ENCODE measurements at places on chromosomes 5 and 9.

DNA sequence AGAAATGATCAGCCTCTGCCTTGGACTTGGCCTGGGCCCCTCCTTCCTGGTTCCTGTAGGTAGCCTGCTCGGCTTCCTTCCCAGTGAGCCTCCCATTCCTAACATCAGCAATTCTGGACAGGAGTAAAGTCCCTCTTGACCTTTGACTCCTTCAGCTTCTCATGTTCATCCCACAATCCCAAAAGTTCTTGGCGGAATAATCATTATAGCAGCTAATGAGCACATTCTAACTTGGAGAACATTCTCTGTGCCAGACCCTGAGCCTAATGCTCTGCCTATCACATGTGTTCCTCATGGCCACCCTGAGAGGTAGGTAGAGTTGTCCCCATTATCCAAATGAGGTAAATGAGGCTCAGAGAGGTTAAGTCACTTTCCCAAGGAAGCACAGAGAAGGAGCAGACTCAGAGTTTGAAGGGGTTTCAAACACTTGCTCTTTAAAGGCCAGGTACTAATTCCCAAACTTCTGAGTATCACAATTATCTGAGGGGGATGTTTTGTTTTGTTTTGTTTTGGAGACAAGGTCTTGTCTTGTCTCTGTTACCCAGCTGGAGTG is 21.2 kb downstream of the SWI5 start:
- no peak for DNase-seq

- no peak for DNase-seq
Observed at GRCh38 chr5:170619869-170620268, 116.0 kb downstream of the KCNIP1 start.

DNA sequence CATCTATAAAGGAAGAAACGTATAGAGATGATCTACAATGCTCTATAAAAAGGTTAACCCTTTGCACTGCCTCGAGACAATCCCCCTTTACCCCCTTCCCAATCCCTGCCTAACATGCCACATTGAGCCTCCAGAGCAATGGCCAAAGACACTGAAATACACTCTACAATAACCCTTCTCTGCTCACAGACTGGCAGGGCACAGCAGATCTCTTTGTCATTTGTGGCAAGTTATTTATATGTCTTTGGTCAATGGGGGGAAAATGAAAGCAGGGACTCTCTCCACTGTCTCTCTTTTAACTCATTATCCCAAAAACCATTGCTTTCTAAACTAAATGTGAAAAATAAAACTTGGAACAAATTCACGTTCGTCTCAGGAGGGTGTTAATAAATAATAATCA is 51.7 kb downstream of the PTCH1 start:
- no peak for DNase-seq

DNA sequence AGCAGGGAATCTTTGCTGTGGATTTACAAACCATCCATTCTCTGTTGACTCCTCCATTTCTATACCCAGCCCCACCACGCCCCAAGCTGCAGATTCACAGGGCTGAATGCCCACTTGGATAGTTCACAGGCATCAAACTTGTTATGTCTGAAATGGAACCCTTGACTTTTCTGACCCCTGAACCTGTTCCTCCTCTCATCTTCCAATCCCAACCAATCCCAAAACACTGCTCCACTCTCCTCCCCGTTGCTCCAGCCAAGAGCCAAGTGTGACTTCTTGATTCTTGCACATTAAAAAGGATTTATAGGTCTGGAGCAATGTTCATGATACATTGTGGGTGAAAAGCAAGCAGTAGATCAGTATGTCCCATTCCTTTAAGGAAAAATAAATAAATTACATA is 145.6 kb downstream of the DAB2IP start:
- DNase-seq = no peak

- no peak for DNase-seq
Observed at GRCh38 chr9:35675204-35675603, 1.5 kb downstream of the CA9 start.

GRCh38 chr5:159735749-159736660 is 180.3 kb upstream of the ADRA1B start:
- no peak for DNase-seq

GRCh38 chr9:37425298-37425752 is 2.8 kb downstream of the GRHPR start:
- DNase-seq = no peak

GRCh38 chr5:180353048-180353979 is at the start of gene GFPT2:
Gene GFPT2, minus strand, starts transcription at chr5:180353336. Its CDS starts 119 bp downstream, at chr5:180353217.
- no peak for DNase-seq

DNA sequence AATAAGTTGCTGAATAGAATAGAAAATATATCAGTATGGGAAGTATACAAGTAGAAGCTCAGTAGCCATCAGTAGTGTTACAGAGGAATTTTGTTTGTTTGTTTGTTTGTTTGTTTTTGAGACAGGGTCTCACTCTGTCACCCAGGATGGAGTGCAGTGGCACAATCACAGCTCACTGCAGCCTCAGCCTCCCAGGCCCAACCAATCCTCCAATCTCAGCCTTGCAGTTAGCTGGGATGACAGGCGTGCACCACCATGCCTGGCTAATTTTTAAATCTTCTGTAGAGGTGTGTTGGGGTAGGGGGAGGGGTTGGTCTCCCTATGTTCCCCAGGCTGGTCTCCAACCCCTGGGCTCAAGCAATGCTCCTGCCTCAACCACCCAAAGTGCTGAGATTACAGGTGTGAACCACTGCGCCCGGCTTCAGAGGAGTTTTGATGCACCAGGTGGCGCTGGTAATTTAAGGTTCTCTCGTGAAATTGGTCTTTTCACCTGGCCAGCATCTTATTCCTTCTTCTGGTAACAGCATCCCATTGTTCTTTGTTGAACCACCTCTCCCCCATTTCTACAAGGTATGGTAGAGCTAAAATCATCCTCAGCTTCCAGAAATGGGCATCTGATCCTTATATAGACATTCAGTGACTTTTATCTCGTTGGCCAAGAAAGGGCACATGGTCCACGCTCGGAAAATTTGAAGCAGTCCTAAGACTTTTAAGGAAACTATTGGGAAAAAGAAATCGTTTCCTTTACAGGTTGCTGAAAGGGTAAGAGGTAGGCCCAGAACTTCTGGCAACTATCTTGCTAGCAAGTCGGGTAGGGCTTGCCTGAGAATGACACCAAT is 157.1 kb downstream of the ARRDC3 start:
- no peak for DNase-seq

GRCh38 chr5:107477492-107477891 is 193.2 kb downstream of the EFNA5 start:
- no peak for DNase-seq

DNA sequence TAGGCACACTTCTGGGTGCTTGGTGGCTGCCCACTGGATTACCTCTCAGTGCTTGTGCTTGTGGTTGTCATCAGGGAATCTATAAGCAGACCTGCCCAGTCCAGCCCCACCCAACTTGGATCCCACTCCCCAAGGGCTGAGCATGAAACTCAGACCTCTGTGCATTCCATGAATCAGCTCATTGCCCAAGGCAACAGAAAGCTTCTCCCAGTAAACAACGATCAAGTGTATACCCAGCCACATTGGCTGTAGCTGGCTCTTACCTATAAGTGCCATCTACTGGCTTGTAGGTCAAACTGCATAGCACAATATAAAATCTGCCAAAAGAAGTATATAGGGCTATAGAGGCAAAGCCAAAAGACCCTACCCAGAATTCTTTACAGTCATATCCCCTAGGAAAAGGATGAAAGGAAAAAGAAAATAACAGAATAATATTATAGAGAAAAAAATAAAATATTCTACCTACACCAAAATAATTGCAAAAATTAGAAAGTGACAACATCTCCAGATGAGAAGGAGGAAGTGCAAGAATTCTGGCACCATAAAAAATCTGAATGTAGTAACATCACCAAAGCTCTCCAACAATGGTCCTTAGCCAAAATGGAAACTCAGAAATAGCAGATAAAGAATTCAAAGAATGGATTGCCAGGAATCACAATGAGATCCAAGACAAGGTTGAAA is 321.0 kb upstream of the TRPC7 start:
- DNase-seq = no peak

- DNase-seq = no peak
Observed at GRCh38 chr5:138635265-138635664, 60.1 kb upstream of the HSPA9 start.

DNA sequence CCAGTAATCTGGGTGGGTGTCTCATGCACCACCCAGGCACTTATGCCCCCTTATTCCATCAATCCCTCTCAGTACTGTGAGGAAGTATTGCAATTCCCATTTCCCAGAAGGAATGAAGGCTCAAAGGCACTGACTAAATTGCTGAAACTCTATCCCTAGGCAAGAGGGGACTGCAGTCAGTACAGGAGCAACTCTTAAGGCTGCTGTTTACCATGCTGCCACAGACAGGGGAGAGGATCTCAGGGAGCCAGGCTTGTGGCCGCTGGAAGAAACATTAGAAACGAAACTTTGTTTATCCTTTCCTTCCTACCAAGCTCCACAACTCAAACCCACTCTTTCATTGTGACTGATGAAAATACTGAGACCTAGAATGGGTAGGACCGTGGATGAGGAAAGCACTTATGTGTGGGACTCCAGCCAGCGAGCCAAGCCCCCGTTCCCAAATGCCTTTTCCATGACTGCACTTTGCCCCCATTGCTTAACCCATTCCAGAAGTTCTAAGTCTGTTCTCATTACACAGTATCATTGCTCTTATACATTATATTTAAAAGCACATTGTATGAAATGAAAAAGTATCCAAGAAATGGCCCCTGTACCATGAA is 54.3 kb downstream of the TLE1 start:
- DNase-seq = no peak

DNA sequence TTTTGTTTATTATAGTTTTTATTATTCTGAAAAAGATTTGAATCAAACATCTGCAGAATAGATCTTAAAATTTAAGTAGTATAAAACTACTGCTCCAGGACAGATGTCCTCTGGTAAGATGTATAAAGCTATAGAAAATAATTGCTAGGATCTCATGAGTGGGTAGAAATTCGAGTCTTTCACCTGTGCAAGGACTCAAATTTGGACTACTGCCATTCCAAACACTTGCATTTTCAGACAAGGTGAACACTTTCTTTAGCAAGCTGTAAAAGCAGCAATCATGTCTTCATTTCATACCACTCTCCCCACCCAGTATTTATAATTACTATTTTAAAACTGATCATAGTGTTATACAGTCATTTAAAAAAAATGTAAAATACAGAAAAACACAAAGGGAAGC is 20.7 kb downstream of the SKP2 start:
- no peak for DNase-seq

GRCh38 chr9:133845440-133845839 is 107.3 kb upstream of the SARDH start:
- DNase-seq = no peak

DNA sequence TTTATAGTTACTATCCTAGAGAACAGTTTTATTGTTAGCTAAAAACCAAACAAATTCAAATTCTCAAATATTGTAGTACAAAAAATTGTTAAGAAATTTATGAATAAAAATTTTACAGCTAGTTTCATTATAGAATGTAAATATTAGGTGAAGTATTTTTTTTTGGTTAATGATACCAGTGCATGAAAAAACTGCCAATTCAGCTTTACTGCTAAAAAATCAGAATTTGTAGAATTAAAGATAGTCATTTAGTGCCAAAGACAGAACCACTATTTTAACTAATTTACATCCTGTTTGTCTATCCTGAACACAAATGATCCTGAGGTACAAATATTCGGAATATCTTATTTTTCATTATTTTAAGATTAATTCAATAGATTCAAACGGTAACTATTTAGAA is 202.6 kb downstream of the FER start:
- DNase-seq = no peak

DNA sequence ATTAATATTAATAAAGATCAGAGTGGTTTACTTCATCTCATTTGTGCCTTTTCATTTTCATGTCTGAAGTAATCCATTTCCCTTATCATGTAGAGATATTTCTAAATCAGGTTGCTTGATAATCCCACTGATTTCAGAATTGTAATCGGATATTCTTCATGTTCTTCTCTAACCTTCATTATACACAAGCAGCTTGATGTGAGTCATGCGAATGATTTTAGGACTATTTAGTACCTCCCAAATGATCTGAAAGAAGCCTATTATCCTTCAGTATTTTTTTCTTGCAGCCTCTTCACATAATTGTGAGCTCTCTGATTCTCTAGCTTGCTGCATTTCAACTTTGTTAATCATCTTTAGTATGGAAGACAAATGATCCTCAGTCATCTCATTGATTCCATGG is 182.0 kb downstream of the GIN1 start:
- DNase-seq = no peak

GRCh38 chr5:68225188-68225910 is 9.8 kb downstream of the PIK3R1 start:
- no peak for DNase-seq

DNA sequence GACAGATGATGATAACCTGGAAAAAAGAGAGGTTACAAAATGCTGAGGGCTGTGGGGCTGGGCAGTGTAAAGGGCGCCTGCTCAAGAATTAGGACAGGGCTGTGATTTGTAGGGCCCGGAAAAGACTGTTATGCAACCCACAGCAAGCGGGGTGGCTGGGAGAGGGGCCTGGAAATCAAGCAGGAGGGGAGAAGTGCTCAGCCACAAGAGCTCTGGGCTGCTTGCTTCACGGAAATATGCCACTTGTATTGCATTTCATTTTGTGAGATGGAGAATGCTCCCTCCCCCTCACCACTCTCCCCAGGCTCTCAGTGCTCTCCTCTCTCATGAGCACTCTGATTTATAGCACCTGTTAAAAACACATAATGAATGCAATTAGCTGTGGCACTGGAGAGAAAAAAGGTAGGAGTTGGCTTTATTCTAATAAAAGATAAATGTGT is 8.4 kb upstream of the HAND1 start:
- no peak for DNase-seq

GRCh38 chr9:122218935-122219855 is 9.6 kb downstream of the LHX6 start:
- DNase-seq = no peak
